Common myeloid progenitor, CD34-positive (primary cell): ENCODE measurements at places on chromosomes 12 and 14.
A peak's percentile ranks its signal among the peaks of the same experiment; 100 is the strongest.

DNA sequence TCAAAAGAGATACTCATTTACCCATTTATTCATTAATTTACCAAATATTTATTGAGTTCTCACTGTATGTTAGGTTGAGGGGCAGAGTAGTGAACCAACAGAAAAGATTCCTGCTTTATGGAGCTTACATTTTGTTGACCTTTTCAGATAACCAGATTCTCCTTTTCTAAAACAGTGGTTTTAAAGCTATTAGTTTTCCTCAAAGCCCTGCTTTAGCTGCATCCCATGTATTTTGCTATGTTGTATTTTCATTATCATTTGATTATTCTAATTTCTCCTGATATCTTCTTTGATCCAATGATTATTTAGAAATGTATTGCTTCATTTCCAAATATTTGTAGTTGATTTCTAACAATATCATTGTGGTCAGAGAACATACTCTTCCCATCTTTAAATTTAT lies 53.6 kb downstream of the EML1 start:
- DNase-seq = no peak
- no peak overlapping the region for H3K27ac ChIP-seq
- no peak overlapping the region for H3K4me3 ChIP-seq

DNA sequence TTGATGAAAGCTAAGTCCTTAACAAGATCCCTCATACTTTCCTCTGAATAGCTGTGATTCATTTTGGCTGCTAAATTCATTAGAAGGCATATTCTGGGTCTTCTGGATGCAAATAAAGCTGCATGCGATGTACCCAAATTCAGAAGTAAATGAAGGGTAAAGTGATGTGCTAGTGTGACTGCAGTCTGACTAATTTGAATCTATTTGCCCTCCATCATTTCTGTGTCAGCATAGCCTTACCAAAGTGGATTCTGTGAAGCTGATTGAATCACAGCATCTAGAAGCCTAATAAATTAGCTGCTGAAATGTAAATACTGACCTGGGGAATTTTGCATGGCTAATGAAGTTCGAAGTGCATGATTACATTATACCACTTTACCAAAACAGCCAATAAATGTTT lies 162.2 kb downstream of the TPH2 start:
- no peak overlapping the region for H3K4me3 ChIP-seq
- no peak overlapping the region for H3K27ac ChIP-seq
- no peaks in the 10 kb centered on the region for H3K27me3 ChIP-seq
- DNase-seq = no peak

GRCh38 chr12:103547376-103547775 lies 39.7 kb upstream of the STAB2 start:
- H3K27ac ChIP-seq = no peak overlapping the region
- H3K36me3 ChIP-seq = no peaks in the 10 kb centered on the region
- no peaks in the 10 kb centered on the region for H3K4me1 ChIP-seq
- DNase-seq = no peak
- peaks cover 5% of the 10 kb centered on the region for H3K27me3 ChIP-seq

DNA sequence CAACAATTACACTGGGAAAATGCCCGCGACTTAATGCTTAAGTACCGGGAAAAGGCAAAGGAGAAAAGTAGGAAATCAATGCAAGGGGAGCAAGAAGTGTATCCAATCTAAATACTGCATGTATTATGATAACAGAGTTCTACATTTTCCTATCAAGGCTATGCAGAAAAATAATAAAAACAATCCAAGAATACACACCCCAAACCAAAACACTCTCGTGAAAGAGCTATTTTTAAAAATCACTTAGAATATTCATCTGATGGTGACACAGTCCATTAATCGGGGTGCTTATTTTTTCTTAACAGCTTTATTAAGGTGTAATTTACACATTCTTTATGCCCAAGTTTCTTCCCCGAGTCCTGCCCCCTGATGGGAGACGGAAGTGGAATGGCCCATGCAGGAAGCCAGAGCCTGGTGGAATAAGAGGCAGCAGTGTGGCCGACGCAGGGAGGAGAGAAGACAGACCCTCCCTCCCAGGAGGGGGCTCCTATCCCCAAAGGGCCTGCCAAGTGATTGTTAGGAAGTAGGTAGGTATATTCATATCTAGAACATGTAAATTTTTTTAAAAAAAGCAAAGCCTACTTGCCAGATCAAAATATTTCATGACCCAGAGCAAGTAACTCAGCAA lies 174.3 kb downstream of the FOXN3 start:
- H3K27me3 ChIP-seq = no peaks in the 10 kb centered on the region
- no peak overlapping the region for H3K27ac ChIP-seq
- DNase-seq = no peak
- H3K4me1 ChIP-seq = peaks cover 15% of the 10 kb centered on the region
- H3K4me3 ChIP-seq = no peak overlapping the region

- no peaks in the 10 kb centered on the region for H3K36me3 ChIP-seq
- peak overlapping the region; percentile 81 for H3K27ac ChIP-seq
- no peaks in the 10 kb centered on the region for H3K27me3 ChIP-seq
- H3K4me3 ChIP-seq = peak overlapping the region; percentile 54
These were observed 12.5 kb upstream of the INF2 start for GRCh38 chr14:104676694-104677511.

DNA sequence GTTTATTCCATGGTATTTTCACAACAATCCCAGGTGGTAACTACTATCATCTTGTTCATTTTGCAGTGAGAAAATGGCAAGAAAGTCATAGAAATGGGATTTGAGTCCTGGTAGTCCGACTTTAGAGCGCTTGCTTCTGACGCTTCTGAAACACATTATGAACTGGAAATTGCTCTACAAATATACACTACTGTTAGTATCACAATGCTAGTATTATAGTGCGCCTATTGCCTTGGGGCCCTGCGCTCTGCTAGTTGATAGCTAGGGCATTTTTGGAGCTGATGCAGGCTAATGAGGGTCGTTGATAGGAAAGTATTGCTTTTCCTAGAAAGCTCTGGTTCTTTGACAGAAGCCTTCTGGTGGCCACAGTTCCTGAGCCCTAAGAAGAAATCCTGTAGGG lies 61.0 kb downstream of the ETV6 start:
- H3K4me3 ChIP-seq = no peak overlapping the region
- H3K36me3 ChIP-seq = peaks cover 96% of the 10 kb centered on the region
- H3K27ac ChIP-seq = no peak overlapping the region
- peaks cover 22% of the 10 kb centered on the region for H3K4me1 ChIP-seq
- DNase-seq = no peak

DNA sequence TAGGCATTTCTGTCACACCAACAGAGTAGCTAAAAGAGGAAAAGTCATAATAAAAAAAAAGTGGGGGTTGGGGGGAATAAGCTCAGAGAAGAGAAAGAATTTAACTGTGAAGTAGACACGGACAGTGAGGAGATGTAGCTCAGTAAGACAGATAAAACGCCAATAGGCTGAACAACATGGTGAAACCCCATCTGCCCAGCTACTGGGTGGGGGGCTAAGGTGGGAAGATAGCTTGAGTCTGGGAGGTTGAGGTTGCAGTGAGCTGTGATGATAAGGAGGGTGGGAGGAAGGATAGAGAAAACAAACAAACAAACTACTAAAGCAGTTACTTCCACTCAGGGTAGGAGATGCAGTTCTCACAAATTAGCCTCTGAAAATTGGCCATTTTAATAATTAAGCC lies 25.0 kb downstream of the HECTD4 start:
- H3K27ac ChIP-seq = no peak overlapping the region
- H3K4me1 ChIP-seq = peaks cover 4% of the 10 kb centered on the region
- DNase-seq = no peak
- no peaks in the 10 kb centered on the region for H3K36me3 ChIP-seq
- no peaks in the 10 kb centered on the region for H3K27me3 ChIP-seq

GRCh38 chr12:89461190-89461589 lies 63.4 kb downstream of the GALNT4 start:
- H3K4me1 ChIP-seq = peaks cover 15% of the 10 kb centered on the region
- H3K36me3 ChIP-seq = no peaks in the 10 kb centered on the region
- DNase-seq = peak; percentile 29
- H3K27ac ChIP-seq = no peak overlapping the region
- no peaks in the 10 kb centered on the region for H3K27me3 ChIP-seq
- H3K4me3 ChIP-seq = no peak overlapping the region

GRCh38 chr12:63292471-63293221 lies 141.6 kb upstream of the AVPR1A start:
- peaks cover 5% of the 10 kb centered on the region for H3K4me1 ChIP-seq
- no peak overlapping the region for H3K27ac ChIP-seq
- no peaks in the 10 kb centered on the region for H3K27me3 ChIP-seq
- no peaks in the 10 kb centered on the region for H3K36me3 ChIP-seq
- no peak overlapping the region for H3K4me3 ChIP-seq
- DNase-seq = peak; percentile 21

GRCh38 chr12:49051373-49051764 lies 9.2 kb downstream of the KMT2D start:
- peaks cover 11% of the 10 kb centered on the region for H3K4me1 ChIP-seq
- peaks cover 88% of the 10 kb centered on the region for H3K36me3 ChIP-seq
- no peaks in the 10 kb centered on the region for H3K27me3 ChIP-seq
- no peak overlapping the region for H3K27ac ChIP-seq
- H3K4me3 ChIP-seq = no peak overlapping the region

DNA sequence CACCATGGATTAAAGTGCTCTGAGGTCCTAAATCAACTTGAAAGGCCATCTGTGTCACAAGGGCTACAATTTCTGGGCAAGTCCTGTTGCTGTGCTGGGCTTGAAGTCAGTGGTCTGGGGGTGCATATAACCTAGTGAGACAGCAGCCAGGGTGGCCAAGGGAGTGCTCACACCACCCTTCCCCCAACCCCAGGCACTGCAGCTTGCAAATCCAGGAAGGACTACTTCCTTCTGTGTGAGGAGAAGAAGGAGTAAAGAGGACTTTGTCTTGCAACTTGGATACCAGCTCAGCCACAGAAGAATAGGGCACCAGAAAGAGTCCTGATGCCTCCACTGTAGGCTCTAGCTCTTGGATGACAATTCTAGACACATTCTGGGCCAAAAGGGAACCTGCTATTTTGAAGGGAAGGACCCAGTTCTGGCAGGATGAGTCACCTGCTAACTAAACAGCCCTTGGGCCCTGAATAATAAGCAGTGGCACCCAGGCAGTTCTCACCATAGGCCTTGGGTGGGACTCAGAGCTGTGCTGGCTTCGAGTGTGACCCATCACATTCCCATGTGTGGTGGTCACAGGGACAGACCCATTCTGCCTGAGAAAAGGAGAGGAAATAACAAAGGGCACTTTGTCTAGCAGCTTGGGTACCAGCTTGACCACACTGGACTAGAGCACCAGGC lies 32.6 kb upstream of the DHRS7 start:
- no peak overlapping the region for H3K4me3 ChIP-seq
- no peak for DNase-seq
- H3K27ac ChIP-seq = no peak overlapping the region

DNA sequence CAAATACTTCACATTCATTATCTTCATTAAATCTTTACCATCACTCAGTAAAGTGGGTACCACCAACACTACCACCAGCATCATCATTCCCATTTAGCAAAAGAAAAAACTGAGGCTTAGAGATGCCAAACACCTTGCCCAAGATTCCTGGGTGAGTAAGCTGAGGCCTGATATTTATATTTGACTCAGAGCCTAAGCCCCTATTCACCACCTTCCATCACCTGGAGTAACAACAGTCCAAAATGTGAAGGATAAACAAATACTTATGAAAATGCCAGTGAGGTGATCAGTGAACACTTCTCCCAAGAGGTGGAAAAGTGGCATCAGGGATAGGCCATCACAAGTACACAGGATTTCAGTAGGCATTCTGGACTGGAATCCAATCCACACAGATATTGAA lies 3.7 kb downstream of the SLC38A1 start:
- no peak for DNase-seq
- no peak overlapping the region for H3K27ac ChIP-seq
- no peaks in the 10 kb centered on the region for H3K27me3 ChIP-seq

DNA sequence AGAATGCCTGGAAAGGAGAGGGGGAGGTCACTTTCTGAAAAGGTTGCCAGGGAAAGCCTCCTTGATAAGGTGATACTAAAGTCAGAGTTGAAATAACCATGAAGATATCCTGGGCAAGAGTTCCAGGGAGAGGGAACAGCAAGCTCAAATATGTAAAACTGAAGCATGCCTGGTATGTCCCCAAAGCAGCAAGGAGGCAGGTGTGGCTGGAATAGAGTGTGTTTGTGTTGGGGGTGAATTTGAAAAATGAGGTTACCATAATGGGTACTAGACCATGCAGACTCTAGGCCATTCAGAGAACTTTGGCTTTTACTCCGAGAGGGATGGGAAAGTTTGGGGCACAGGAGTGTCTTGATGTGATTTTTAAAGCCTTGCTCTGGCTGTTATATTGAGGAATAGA lies 66.7 kb upstream of the PTCSC3 start:
- peaks cover 3% of the 10 kb centered on the region for H3K27me3 ChIP-seq
- DNase-seq = no peak
- no peaks in the 10 kb centered on the region for H3K36me3 ChIP-seq
- no peak overlapping the region for H3K4me3 ChIP-seq
- H3K27ac ChIP-seq = no peak overlapping the region

- peaks cover 23% of the 10 kb centered on the region for H3K4me1 ChIP-seq
- no peaks in the 10 kb centered on the region for H3K27me3 ChIP-seq
- no peak overlapping the region for H3K4me3 ChIP-seq
- no peak overlapping the region for H3K27ac ChIP-seq
- DNase-seq = peak; percentile 78
These were observed 373.5 kb upstream of the OR4E1 start for GRCh38 chr14:22047115-22047514.

DNA sequence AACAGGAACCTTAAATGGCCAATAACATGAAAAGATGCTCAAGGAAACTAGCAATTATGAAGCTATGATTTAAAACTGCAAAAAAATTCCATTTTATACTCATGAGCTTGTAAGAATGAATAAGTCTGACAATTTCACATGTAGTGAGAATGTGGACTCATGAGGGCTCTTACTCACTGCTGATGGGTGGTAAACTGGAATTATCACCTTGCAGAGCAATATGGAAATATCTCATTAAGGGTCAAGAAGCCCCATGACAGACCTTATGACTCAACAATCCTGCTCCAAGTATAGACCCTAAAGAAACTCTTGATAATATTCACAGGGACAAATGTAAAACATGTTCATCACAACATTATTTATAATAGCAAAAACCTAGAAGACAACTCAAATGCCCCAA lies 23.5 kb upstream of the SMAGP start:
- no peak overlapping the region for H3K4me3 ChIP-seq
- H3K27ac ChIP-seq = no peak overlapping the region
- no peak for DNase-seq

DNA sequence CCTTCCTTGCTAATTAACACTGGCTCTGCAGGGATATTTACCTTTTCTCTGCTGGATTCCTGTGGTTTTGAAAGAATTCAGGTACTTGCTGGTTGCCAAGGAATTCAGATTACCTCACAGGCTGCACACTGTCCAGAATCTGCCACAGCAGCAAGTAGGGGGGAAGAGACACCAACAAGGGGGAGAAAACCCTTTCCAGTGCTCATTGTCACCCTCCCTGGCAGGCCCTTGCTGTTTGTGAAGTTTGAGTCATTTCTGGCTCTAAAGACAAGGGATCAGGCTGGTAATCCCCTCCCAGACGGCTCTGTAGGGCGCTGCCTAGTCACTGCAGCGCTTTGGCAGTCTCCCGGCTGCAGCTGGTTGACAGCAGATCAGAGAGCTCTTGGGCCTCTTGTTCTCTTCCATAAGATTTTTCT lies 50.8 kb downstream of the TTLL5 start:
- DNase-seq = no peak
- no peaks in the 10 kb centered on the region for H3K27me3 ChIP-seq
- H3K27ac ChIP-seq = no peak overlapping the region
